ENCODE measurements at places on chromosomes 1 and 21.

DNA sequence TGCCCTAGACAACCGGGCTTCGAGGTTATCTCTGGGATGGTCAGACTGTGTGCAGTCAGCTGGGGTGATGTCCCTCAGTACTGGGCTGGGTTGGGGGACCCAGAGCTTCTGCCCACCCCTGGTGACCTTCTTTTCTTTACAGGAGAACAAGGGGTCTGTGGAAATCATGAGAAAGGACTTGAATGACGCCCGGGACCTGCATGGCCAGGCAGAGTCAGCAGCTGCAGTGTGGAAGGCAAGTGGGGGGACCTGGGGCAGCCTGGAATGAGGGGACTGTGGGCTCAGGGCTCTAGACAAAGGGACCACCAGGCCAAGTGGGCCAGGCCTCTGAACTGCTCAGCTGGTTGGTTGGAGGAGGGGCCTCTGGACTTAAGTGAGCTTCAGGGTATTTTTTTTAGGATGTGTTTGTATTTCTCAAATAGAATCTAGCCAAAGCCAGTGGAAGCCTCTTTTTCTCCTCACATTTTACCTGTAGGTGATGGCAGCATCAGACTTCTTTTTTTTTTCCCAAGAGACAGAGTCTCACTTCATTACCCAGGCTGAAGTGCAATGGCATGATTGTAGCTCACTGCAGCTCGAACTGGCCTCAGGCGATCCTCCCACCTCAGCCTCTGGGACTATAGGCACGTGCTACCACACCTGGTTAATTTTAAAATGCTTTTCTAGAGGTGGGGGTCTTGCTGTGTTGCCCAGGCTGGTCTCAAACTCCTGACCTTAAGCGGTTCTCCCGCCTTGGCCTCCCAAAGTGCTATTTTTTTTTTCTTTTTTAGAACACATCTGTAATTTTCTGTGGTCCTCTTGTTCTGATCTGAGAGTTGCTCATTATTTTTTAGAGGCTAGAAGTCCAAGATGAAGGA is 1.9 kb downstream of the RNF187 start:
- DNase-seq, result no peak

GRCh38 chr21:34517039-34517438 is 5.0 kb upstream of the KCNE1 start:
- no peak for DNase-seq

DNA sequence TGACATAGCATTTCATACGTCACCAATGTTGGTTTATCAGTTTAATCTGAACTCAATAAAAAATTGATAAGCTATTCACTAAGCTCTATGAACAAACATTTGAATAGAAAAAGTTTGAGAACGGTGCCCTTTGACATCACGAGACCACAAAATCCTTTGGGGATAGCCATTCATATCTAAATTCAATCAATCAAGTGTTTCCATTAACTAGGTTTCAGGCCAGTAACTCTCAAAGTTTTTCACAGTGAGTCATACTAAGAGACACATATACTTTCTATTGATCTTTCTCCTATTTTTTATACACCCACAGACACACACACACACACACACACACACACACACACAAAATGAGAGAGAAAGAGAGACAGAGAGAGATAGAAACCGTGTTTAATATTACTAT is 235.4 kb upstream of the SNX7 start:
- DNase-seq, result no peak

GRCh38 chr21:24197923-24198322 is 1409.4 kb downstream of the MRPL39 start:
- no peak for DNase-seq

DNA sequence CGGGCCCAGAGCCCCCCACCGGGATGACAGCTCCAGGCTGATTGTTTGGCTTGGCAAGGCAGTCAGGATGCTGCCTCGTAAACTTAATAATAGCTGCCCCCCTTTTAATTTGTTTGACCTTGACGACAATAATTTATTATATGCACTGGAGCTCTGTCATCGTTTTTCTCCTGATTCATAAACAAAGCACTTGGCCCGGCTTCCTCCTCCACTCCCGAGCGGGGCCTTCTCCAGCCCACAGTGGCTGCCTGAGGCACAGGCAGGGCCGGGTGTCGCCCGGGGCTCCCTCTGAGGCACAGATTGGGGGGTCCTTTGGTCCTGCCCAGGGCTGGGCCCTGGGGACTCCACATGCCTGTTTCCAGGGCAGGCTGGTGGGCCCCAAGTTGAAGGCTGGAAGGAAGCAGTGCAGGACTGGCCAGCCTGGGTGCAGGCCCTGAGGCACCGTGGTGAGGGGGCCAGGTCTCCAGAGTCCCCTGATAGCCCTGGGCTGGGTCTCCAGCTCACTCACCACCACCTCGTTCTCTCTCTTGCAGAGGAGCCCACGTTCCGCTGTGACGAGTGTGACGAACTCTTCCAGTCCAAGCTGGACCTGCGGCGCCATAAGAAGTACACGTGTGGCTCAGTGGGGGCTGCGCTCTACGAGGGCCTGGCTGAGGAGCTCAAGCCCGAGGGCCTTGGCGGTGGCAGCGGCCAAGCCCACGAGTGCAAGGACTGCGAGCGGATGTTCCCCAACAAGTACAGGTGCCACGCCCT is 52.0 kb upstream of the ARHGEF16 start:
- no peak for DNase-seq

- no peak for DNase-seq
Observed at GRCh38 chr1:55071477-55071876, 32.1 kb downstream of the PCSK9 start.

- no peak for DNase-seq
Observed at GRCh38 chr1:46220808-46221207, 17.7 kb downstream of the LURAP1 start.

- no peak for DNase-seq
Observed at GRCh38 chr1:22208268-22208972, 65.5 kb upstream of the WNT4 start.

DNA sequence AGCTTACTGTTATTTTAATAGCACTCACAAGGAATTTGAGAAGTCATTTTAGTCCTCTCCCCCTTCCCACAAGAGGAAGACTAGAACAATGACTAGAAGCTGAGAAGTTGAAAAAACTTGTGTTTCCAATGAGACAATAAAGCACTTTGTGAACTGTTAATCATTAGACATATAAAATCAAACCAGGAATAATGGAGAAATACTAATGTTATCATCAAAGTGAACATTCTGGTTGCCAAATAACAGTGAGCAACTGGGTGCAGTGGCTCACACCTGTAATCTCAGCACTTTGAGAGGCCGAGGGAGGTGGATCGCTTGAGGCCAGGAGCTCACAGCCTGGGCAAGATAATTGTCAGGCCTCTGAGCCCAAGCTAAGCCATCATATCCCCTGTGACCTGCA is 54.0 kb upstream of the RASAL2 start:
- DNase-seq, result no peak

DNA sequence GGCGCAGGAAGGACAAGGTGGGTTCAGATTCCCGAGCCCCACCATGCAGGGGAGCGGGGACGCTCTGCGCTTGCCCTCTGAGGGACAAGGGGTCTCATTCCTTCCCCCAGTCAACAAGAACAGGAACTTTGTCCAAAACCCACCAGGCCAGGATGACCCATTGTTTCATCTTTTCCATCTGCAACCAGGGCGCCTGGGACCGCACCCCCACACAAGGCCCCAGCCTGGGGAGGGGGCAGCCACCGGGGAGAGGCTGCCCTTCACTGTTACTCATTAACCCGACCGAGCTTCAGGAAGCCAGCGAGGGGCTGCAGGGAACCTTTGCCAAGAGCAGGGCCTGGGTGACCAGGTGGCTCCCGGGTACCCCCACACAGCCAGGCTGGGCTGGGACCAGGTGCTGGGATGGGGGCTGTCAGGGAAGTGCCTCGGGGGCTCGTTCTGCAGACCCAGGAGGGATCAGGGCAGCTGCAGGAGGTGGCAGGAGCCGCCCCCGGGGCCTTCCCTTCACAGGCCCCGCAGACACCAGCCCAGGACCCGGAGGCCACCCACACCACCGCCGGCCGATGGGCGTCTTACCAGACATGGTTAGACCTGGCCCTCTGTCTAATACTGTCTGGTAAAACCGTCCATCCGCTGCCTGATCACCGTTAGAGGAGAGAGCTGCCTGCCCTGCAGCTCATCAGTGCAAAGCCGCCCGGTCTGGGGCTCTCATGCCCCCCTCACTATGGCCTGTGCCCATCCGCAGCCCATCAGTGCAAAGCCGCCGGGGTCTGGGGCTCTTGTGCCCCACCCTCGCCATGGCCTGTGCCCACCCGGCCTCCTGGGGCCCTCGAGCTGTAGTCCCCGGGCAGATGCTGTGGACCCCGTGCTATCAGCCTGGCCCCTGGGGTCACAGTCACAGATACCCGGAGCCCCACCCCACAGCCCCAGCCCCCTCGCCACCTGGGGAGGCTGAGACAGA is 4.9 kb upstream of the TTLL10 start:
- DNase-seq, result no peak

DNA sequence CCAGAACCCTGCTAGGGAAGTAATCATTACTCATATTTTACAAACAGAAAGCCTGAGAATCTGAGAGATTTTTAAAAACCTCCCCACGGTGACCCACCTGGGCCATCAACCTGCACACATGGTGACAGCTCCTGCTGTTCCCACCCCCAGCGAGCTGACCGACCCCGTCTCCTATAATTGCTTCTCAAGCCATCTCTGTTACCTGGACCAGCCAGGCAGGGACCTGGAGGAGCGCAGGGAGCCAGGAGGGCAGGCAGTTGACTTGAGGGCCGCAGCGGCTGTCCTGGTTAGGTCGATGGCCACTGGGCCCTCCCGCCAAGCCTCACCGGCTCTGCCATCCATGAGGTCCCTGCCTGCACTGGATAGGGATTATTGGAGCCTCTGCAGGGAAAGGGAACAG is 7.7 kb downstream of the TFF2 start:
- DNase-seq, result no peak

DNA sequence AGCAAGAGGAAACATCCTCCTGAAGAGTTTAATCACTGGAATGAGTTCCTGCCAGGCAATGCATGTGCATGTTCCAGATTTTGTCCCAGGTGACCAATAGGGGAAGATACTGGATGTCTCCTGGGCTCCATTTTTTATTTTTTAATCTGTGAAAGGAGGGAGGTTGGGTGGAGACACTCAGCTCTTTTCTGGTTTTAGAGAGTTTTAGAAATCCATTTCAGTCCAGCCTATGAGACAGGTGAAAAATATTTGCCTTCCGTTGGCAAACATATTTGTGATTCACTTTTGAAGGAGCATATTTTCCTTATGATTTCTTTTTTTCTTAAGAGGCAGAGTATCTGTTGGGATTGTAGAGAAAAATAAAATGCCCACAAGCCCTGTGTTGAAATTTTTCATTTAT is 70.7 kb downstream of the ABCA4 start:
- DNase-seq, result no peak

DNA sequence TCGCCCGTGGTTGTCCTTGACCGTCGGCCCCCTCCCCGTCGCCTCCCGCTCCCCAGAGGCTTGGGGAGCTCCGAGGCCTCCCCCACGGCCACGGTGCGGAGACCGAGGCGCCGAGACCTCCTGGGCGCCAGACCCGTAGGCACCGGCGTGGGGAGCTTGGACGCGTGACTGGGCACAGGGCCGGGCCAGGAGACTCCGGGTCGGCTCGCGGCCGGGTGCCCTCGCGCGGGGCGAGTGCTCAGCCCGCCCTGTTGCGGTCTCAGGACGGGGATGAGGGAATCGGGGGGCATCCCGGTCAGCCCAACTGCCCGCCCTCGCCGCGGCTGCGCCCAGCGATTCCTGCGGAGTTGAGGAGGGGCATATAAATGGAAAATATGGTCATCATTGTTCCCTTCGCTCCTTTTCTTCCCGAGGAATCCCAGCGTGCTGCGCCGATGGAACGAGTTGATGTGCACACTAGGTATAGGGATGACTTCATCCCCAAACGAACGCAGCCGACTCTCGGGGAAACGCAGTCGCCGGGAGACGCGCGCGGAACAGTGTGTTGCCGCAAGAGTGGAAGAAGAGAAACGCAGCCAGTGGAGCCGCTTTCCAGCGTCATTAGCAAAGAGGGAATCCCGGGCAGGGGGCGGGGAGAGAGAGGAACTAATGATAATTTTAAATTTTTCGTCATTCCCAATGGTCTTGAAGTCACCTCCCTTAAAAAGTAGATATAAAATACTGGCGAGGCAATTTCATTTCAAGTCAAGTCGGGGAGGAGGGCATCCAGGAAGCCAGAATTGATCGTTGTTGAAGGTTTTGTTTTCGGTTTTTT is 747 bp upstream of the ENAH start:
- no peak for DNase-seq

DNA sequence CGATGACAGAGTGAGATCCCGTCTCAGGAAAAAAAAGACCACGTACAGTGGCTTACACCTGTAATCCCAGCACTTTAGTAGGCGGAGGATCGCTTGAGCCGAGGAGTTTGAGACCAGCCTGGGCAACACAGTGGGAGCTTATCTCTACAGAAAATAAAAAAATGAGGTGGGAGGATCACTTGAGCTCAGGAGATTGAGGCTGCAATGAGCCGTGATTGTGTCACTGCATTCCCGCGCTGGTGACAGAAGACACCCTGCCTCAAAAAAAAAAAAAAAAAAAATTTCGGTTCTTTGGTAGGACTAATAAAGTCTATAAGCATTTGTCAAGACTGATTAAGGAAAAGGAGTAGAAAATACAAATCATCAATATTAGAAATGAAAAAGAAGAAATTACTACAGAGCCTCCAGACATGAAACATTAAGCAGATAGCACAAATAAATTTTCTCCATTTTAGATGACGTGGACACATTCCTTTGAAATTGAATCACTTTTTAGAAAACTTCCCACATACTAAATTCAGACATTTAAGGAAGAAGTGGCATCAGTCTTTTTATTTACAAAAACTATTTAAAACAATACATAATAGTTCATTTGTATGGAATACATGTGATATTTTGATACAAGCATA is 30.4 kb downstream of the MORC3 start:
- DNase-seq, result no peak

GRCh38 chr1:192811006-192811405 is 2.2 kb downstream of the RGS2 start:
- no peak for DNase-seq

DNA sequence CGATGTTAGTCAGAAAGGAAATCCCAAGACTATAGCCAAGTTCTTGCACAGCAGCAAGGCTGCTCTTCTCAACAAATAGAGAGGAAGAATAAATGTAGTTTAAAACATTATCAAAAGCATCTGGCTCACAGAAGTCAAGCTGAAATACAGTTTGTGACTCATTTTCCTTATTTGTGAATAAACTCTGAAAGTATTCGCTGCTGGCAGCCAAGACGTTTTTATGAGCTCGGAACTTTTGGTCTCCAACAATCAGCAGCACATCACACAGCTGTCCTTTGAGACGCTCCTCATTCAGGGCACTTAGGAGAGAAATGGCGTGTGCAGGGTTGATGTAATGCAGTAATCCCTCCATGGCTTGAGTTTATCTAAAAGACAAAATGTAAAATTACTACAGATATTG is 16.4 kb downstream of the ZBTB21 start:
- DNase-seq, result no peak

- no peak for DNase-seq
Observed at GRCh38 chr1:16924919-16925477, 3.3 kb downstream of the CROCC start.
